ENCODE measurements at places on chromosomes 6 and 20.

- no peak for DNase-seq
Observed at GRCh38 chr6:36340618-36341454, 4.1 kb upstream of the BNIP5 start.

DNA sequence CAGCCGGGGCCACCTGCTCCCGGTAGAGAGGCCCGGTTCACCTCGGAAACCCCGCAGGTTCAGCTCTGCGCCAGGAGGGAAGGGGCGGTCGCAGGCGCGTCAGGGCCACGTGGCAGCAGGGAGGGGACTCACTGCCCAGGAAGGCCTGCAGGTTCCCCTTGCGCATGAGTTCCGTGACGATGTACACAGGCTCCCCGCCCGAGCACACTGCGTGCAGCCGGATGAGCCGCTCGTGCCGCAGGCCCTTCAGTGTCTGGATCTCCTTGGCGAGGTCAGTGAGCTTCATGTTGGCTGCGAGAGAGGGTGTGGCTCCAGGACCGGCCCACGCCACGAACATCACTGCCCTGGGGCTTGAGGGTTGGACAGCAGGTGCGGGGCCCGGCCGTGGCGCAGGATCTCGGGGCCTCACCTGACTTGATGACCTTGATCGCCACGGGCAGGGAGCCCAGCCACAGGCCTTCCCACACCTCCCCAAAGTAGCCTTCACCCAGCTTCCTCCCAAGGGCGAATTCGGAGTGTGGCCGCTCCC, 4.9 kb upstream of the PTK6 start:
- DNase-seq, result no peak

DNA sequence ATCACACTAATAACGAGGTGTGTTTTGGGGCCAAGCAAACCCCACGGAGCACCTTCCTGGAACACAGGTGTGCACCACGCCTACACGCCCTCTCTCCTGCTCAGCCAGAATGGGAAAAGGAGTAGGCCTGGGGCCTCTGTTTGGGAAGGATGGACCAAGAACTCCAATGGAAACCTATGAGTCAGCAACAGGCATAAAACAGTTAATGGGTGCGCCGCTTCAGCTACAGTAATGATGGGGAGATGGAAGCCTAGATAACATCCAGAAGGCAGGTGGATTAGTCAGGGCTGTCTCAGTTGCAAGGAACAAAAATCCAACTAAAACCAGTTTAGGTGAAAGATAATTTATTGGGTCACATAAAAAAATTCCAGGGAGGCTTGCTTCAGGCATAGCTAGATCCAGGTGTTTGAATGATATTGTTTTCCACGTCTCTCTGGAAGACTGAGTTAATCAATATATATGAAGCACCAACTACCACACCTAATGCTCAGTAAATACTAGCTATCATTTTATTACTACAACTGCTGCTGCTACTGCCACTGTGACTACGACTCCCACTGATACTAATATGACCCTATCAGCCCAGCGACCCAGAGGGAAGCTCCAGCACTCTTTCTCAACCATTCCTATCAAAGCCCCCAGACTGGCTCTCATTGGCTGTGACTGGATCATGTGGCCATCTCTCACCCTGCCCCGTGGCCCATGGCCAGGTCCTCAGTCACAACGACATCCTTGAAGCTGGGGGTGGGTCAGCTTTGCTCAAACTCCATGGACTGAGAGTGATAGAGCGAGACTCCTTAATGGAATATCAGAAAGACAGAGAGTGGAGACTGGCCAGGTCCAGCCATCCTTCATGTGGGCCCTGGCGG, 155.2 kb upstream of the PTPN1 start:
- DNase-seq, result no peak

DNA sequence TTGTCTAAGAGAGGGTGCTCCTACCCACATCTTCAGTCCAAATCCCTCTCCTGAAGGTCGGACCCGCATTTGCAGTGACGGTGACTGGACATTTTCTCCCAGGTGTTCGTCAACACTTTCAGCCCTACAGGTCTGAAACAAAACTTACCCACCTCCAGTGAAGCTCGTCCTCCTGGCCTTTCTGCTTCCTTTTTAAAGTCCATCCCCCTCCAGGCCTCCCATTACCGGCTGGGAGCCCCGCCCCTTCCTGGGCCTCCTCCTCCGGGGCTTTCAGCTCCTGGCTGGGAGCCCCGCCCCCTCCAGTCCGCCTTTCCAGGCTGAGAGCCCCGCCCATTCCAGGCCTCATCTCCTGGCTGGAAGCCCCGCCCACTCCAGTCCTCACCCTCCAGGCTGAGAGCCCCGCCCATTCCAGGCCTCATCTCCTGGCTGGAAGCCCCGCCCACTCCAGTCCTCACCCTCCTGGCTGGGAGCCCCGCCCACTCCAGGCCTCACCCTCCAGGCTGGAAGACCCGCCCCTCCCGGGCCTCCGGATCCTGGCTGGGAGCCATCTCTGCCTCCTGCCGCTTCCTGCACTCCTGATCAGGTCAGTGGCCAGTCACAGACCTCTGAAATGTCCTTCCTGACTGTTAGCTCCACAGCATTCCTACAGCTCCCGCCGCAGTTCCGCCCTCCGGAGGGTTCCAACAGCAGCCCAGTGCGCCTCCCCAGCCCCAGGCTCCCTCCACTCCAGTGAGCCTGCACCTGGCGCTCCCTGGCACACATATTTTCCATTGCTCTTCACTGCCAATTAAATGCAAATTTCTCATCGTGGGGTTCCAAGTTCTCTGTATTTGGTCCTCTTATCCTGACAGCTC, 98.5 kb downstream of the LY86 start:
- DNase-seq, result no peak

DNA sequence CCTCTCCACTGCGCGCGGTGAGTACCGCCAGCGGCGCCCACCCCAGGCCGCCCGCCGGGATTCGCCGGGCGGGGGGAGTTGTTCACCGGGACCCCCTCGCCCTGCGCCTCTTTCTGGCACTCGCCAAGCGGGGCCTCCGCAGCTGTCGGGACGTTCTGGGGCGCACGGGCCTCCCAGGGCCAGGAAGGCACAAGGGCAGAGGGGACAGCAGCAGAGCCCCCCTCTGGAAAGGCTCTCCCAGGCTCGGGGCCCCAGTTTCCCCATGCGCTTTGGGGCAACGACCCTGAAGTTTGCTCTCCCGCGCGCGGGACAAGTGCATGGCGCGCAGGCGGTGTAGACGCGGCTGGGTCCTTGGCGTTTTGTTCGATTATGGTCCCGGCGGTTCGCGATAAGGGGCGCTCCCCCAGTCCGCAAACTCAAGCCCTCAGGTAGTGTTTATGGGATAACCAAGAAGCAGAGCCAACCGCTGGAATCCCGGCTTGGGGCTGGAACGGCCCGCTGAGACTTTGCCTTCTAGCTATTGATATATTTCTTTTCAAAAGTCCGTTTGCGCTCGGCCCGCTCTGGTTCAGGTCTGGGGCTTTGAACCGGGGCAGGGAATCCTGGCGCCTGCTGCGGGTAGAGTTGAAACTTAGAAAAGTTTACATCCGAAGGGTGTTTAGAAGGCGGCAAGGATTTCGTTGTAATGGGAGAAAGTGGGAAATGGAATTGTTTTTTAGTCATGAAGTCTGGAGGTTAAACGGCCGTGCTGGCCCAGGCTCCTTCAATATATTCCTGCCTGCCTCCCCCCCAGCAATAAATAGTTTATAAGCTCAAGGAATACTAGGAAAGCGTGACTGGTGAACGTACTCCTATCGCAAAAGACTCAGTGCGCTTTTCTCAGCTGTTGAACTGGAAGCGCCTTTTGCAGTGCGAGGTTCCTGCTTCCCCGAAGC, 595 bp downstream of the EYA2 start:
- no peak for DNase-seq

DNA sequence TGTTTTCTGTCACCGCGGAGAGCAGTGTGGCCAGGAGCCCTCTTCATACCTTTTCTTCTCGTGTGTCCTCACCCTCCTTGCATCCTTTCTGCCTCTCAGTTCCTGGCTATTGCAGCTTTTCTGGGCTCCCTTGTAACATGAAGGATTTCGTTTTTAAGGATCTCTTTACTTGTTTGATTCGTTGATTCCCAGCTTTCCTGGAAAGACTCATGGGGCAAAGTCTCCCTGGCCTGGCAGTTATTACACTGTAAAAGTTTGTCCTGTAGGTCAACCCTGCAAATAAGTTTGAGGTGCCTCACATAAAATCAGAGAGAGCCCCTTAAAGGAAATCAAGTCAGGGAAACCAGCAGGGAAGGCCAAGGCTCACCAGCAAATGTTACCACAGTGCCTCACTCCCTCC, 70.1 kb downstream of the ISM1 start:
- no peak for DNase-seq

GRCh38 chr6:125050663-125051318, 88.6 kb downstream of the RNF217 start:
- DNase-seq, result no peak

DNA sequence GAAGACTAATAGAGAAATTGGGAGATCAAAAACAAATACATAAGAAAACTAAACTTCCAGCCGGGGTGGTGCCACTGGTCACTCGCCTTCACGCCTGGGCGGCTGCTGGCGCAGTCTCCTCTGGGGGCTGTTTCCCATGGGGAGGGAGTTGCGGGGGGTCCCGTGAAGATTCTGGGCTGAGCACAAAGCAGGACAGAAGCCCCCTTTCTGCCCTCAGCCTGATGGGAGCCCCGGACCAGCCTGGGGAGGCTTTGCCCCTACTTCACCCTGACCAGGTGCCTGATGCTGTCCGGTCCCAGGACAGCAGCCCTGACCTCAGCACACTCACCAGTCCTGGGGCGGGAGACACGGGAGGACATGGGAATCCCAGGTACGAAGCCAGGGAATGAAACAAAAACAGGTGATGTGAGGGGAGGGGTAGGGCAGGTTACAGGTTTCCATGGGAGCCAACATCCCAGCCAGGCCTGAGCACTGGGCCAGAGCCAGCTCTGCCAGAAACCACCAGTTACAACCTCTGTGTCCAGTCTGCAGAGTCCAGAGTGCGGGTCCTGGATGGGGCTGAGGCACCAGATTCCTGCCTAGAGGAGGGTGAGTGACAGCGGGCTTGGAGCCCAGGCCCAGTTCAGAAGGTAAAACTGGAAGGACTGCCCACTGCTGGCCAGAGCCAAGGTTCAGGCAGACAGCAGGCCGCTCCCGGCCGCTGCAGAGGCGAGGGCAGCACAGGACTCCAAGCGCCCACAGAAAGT, 326.4 kb downstream of the TAF4 start:
- DNase-seq, result no peak

DNA sequence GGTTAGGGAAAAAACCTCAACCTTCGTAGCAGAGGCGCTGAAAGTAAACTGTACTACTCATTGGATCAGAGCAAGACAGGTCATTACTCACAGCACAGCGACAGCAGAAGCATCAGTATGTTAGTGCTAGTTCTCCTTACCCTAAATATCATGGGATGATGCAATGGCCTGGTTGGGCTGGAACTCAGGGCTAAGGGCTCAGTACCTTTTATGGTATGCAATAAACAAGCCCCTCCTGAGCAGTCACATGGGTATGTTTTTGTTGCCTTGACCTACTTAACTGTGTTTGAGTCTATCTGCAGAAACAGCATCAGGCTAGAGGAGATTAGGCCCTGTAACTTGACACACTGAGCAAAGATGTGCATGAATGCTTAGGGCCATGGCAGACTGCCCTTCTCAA, 369.4 kb upstream of the IMPG1 start:
- DNase-seq, result no peak

DNA sequence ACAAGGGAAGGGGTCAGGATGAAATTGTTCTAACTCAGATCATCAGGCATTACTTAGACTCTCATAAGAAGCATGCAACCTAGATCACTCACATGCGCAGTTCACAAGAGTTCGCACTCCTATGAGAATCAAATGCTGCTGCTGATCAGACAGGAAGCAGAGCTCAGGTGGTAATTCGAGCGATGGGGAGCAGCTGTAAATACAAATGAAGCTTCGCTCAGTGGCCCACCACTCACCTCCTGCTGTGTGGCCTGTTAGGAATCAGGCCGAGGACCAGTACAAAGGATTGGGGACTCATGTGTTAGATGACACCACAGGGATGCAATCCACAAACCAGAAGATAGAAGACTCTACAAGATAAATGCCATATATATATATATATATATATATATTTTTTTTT, 31.5 kb upstream of the TOP1 start:
- DNase-seq, result no peak

GRCh38 chr6:134734312-134734869, 215.5 kb downstream of the ALDH8A1 start:
- no peak for DNase-seq

GRCh38 chr20:16001286-16001685, 572.0 kb downstream of the KIF16B start:
- DNase-seq, result no peak

GRCh38 chr6:45417436-45417835, 39.7 kb upstream of the SUPT3H start:
- DNase-seq, result no peak

DNA sequence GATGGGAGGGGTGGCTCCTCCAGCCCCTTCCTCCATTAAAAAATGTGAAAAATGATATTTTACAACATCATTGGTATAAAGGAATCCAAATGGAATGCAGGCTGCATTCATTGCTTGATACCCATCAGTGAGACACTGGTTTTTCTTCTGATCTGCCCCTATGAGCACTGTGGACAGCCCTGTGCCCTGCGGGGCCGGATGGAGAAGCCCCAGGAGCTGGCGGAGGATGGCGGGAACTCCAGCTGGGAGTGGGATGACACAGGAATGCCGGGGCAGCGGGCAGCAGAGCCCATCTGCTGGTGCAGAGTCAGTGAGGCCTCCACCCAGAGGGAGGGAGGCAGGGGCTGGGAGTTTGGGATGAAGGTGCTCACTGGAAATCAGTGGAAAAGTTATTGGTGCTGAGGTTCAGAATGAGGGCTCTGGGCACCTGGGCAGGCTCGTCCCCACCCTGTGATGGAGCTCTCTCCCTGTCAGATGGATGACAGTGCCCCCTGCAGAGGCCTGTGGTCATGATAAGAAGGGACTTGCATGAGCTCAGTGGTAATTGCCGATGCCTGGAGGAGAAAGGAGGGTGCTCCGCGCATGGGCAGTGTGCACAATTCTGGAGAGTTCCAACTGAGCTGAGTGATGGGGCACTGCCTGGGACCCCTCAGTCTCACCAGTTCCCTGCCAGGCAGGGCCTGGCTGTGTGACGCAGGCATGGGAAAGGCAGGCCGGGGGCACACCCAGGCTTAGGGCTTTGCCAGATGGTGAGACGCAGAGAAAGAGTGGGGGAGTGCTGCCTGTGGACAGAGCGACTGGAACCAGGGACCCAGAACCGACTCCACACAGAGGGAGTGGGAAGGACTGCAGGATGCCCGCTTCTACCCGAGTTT, 23.2 kb downstream of the CTCFL start:
- no peak for DNase-seq

- DNase-seq, result no peak
Observed at GRCh38 chr6:140601021-140601808, 1226.8 kb upstream of the CITED2 start.

- DNase-seq, result no peak
Observed at GRCh38 chr6:77424761-77425160, 38.5 kb downstream of the HTR1B start.

GRCh38 chr6:33075568-33076405, at the start of gene HLA-DPB1:
Gene HLA-DPB1 (plus strand): TSS chr6:33075990. CDS start chr6:33076042, 52 bp downstream.
- no peak for DNase-seq

- DNase-seq, result peak; percentile 28
Observed at GRCh38 chr20:61640131-61640870, 388.2 kb downstream of the CDH4 start.
